A549 (cell line): ENCODE measurements at places on chromosomes 3 and 15. TPM values are rescaled to one million over a fixed set of nuclear protein-coding genes. Genes with fewer than 3 reads are reported as not detected.

DNA sequence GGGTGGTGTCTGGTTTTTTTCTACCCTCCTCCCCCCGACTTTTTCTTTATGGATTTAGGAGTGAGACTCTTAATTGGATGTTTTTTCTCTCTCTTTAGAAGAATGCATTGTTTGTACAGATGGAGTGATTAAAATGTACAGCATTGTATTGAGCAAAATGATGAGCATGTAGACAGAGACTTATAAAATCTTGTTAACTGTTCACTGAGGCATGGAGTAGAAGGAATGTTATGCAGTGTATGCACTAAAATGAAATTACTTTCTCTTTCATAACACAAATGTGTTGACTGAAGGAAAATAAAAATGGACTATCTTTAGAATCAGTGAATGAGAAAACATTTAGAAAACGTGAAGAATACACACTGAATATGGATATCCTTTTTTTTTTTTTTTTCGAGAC, 39.8 kb downstream of the ZFAND6 start:
- no peak for DNase-seq

DNA sequence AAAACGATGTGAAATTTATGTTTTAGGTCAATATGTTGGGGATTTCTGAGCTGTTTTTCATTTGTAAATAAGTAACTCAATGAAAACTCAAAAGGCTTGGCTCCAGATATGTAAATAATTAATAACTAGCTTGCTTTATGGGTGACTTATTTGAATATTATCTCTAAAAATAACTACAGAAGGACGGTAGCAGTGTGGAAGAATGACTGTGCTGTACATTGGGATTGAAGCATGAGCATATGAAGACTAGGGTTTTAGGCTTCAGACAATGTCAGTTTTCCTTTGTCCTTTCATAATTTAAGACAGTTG, 343.9 kb downstream of the GRM7 start:
- DNase-seq, result no peak

GRCh38 chr15:71219645-71220044, 104.4 kb downstream of the THSD4 start:
- DNase-seq, result no peak

- no peak for DNase-seq
These were observed 29.8 kb downstream of the ACAN start for GRCh38 chr15:88832820-88833730.

DNA sequence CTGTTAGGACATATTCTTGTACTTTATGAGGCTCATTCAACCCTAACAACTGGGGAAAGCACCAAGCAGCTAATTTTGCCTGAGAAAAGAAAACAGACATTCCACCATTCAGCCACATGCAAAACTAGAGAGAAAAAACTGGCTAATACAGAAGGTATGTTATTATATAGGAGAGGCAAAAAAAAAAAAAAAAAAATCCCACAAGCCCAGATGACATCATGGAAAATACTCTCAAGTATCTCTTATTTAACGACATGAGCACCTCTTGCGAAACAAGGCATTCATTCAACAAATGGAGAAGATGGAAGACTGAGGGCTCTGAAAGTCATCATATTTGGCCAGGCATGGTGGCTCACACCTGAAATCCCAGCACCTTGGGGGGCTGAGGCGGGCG, 61.5 kb downstream of the PRICKLE2 start:
- DNase-seq, result peak; percentile 51

DNA sequence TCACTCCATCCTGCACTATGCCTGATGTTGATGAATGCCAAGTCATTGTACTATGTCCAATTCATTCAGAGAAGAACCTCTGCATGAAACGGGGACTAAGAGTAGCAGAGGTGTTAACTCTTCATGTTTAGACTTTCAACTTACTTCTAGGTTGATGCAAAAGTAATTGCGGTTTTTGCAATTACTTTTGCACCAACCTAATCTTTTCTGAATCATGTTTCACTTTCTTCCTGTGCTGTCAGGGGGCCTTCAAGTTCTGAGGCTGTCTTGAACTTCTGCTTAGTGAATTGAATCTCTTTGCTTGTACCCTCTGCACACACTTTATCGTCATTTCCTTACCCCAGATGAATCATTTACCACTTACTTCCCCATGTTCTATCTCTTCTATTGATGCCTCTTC, 636.2 kb downstream of the NAALADL2 start:
- no peak for DNase-seq

- DNase-seq, result no peak
These were observed 12.4 kb downstream of the GORASP1 start for GRCh38 chr3:39094851-39095677.

DNA sequence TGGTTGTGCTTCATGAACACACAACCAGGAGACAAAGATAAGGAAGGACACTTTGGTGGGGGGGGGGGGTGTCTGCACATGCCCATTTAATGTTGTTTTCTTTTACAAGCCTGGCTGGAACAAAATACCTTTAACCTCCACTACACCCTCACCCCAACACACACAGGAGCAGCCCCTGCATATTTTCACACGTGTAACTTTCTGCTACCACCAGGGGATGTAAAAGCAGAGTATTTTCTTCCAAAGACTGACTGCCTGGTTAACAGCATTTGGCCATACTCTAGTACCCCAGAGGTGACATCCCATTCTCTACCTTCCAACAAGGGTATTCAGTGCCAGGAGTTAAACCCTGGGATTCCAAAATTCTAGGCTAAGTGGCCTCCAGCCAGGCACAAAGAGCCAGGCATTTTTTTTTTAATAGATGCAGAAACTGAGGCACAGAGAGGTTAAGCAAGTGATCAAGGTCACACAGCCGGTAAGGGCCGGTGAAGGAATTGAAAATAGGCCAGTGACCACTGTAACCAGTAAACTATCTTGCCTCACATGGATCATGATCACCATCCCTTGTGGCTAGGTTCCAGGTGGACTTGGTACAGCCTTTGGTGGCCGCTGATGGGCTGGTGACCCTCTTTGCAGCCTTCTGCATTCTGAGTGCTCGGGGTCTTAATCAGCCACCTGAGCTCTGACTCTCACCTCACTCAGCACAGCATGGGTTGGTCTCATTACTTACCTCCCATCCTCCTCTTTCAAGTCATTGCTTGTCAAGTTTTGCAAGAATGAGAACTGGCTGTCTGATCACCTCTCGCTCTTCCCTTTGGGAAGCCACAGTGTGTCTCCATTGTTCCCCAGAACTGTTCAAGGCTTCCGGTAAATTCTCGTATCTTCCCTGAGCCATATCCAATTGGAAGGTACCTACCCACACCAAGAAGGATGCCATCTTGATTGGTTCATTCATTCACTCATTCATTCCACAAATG, 20.4 kb downstream of the MAGI1 start:
- DNase-seq, result no peak

GRCh38 chr15:83837945-83838571, 184.1 kb downstream of the ADAMTSL3 start:
- peak; percentile 55 for DNase-seq

- DNase-seq, result no peak
These were observed 114.6 kb downstream of the TUSC7 start for GRCh38 chr3:116824208-116824607.

The MST1R gene
- 5.9 to 6.1 TPM (median 6.0 TPM) in 3 replicates for polyA plus RNA-seq

The MME gene
- polyA plus RNA-seq, result not detected in 3 replicates

The KIF23 gene
- 81.8 to 93.1 TPM (median 87.9 TPM) in 3 replicates for polyA plus RNA-seq
